ENCODE measurements at places on chromosomes 12 and 14. TPM values are rescaled to one million over a fixed set of nuclear protein-coding genes. Genes with fewer than 3 reads are reported as not detected.

FERMT2 gene
- not detected for total RNA-seq

DNA sequence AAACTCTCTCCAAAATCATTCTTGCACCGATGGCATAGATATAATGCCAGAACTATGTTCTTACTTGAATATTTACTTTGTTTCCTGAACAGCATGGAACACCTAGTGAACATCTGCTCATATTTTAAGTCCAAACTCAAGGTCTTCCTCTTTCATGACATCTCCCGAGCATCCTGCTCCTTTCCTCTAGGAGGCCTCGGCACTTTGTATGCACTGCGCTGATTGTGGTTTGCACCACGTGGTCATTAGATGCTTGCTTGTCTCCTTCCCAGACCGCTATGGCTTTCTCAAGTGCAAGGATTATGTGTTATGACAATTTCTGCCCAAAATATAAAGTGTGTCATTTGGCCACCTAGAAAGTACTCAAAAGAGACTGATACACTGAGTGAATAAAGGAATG is 912.0 kb downstream of the GALC start:
- no peak for DNase-seq

DNA sequence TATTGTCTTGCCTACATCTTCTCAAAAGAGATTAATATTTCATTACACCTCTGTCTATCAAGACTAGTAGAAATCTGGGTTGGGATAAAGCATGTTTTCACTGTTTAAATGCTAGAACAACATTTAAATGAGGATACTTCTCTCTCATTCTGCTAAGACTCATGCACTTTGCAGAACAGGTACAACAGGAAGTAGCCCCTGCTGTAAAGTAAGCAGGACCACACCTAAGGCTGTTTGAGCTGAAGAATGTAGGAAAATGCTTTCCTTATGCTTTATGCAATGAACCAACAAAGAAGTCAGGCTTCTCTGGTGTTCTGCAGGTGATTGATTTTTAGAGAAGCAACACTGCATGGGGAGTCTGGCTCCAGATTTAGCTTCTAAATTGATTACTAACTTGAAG is 89.4 kb downstream of the PAX9 start:
- DNase-seq = no peak

- DNase-seq = peak; percentile 14
These were observed 6.8 kb downstream of the KIF26A start for GRCh38 chr14:104144911-104145825.

GRCh38 chr14:85688006-85688405 is 158.1 kb downstream of the FLRT2 start:
- DNase-seq = no peak

DNA sequence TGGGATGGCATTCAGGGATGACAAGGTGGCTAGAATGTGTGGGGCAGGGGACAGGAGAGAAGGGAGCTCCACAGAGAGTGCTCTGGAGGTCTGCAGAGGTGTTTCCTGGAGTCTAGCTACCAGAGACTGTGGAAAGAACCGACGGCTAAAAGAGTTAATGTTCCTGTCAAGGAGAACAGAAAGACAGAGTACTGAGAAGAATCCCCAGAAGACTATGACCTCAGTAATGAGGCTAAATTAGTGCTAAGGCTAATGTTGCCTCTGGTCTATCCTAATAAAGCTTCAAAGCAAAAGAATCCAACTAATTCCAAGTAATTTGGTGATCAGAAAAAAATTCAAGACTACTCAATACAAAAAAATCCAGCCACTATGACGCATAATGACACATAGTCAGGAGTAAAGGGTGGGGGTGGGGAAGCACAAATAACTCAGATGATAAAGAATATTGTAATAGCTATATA is 44.7 kb downstream of the FERMT2 start:
- DNase-seq = no peak

RAB2B gene
- 24.0 TPM for total RNA-seq

DNA sequence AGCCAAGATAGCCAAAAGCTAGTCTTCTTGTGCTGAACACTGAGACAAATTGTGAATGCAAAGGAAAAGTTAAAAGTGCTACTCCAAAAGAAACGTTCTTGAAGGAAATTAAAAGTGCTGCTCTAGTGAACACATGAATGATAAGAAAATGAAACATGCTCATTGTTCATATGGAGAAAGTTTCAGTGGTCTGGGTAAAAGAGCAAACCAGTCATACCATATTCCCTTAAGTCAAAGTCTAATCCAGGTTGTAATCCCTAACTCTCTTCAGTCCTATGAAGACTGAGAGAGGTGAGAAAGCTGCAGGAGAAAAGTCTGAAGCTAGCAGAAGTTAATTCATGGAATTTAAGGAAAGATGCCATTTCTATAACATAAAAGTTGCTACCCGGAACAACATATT is 121.5 kb downstream of the MNAT1 start:
- DNase-seq = no peak

- no peak for DNase-seq
These were observed 52.9 kb downstream of the PEBP1 start for GRCh38 chr12:118188690-118189371.

- DNase-seq = no peak
These were observed 210.9 kb upstream of the PRKD1 start for GRCh38 chr14:30138567-30138966.

CISTR gene
- not detected for total RNA-seq

CLEC2A gene
- not detected for total RNA-seq

DNA sequence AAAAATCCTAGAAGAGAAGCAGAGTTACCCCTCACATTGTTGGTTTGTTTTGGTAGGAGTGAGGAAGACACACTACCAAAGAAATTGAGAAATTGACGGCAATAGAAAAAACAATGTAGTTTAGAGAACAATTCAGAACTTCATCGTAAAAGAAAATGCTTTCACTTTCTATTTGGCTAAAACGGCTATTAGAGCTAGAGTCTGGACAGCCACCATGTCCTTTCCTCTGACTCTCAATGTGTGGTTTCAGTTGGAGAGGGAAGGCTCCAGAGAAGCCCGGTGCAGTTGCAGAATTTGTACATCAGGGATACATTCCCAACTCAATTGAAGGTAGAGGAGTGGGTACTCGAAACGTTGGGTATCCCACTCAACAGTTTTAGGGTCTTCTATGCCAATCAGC is 535.3 kb downstream of the GALC start:
- no peak for DNase-seq

DNA sequence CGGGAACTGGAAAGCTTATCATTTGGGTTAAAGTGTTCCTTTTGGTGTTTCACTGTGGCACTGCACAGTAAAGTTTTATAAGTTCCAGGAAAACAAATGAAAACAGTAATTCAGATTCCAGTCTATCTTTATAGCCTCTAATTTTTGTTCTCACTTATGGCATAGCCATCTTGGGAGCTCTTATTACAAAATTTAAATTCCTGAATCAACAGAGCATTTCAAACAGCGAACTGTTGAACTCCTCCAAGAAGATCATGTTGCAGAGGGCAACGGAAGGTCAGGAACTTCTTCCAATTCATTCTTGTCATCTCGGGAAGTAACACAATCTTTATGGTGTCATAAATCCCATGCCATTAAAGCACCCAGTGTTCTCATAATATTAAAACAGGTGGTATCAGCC is 229.1 kb downstream of the KCNC2 start:
- DNase-seq = no peak

DNA sequence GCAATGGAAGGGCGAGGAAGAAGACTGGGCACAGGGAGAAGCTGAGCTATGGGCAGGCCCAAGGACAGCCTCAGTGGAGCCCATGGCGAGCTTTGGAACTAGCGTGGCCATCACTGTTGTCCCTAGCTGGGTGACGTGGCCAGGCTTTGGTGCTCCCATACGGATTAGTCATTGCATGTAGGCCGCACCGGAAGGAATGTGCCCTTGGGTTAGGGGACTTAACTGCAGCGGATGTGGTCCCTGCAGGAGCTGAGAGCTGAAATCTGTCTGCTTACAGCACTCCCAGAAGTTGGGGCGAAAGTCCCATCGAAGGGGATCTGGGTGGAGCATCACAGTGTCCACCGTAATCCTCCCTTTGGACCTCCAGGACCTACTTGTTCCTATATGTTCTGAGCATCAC is 133.7 kb downstream of the PAPOLA start:
- no peak for DNase-seq

DNA sequence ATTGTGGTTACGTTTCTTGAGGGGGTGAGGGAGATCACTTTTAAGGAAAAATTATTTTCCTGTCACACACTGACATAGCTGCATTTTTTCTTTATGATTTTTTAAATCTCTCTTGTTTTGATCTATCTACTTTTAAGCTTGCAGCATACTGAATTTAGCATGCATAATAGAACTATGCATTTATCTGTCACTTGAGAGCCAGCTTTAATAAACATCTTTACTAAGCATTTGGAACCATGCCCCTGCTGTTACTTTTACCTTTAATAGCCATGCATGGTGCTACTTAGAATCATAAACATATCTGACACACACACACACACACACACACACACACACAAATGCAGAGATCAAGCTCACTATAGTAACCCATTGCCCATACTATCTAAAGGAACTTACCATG is 486.2 kb downstream of the NELL2 start:
- no peak for DNase-seq

DNA sequence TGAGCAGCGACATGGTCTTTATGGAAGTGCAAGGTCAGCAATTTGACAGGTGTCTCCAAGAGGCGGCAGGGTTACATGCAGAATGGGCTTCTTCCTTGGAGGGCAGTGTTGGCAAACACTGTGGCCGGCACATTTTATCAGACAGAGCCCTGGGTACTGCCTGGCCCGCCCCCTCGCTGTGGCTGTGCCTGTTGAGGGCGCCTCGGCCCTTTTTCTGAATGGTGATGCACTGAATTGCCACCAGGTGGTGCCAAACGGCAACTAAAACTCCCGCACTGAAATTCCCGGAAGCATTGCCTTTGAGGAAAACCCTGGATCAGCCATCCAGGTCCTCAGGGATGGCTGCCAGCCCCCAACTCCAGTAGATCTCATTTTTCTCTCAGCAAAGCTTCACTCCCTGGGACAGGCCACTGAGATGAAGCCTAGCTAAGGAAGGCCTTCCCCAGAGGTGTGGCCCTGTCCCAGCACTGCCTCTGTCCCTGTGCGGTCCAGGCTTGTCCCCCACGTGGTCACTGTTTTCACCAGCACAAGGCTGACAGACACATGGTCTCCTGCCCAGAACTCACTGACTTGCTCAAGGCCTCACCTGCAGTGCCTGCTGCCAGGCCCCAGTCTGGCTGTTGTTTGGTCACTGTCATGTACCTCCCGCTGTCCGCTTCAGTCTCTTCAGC is 73.6 kb downstream of the TESC start:
- peak; percentile 53 for DNase-seq

DNA sequence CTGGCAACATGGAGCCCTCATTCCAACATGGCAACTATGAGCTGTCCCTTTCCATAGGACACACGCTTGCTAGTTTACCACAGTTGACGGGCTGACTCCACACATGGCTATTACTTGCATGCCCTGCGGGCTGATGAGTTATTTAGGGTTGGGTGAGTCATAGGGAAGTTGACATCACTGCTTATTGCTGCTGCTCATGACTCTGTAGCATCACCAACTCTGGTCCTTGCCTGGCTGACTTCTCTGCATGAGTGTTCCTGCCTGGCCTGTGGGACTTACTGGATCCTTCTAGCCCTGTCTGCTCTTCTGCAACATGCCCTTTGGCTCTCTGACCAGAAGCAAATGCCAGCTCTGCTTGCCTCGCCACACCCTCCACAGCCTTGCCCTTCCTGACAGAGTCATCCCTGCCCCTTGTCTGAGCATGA is 199.5 kb downstream of the ANO6 start:
- DNase-seq = no peak

DNA sequence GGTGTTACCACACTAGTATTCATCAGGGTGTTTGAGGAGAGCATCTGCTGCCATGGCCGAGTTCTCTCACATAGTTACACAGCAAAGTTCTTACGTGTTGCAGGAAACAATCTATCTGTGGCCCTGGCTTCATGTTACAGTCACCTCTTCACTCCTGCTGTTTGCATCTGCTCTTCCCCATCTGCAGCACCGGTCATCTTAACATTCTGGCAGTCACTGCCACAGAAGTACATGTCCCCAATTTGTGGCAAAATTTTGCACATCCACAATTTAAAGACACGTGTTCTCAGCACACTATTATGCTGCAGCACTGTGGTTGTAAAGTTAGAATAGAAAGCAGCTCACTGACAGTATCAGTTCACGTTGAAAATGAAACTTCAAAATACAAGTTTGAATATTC is 23.2 kb downstream of the MAPK1IP1L start:
- no peak for DNase-seq

Data from CD8-positive, alpha-beta T cell (primary cell).